Activated T-cell treated with anti-CD3 and anti-CD28 coated beads for 4 hours (primary cell): ENCODE measurements at places on chromosomes 5 and 9.

GRCh38 chr5:134143944-134144941, 29.8 kb downstream of the TCF7 start:
- no peak for DNase-seq

GRCh38 chr9:17863213-17863883, 284.5 kb downstream of the SH3GL2 start:
- no peak for DNase-seq

DNA sequence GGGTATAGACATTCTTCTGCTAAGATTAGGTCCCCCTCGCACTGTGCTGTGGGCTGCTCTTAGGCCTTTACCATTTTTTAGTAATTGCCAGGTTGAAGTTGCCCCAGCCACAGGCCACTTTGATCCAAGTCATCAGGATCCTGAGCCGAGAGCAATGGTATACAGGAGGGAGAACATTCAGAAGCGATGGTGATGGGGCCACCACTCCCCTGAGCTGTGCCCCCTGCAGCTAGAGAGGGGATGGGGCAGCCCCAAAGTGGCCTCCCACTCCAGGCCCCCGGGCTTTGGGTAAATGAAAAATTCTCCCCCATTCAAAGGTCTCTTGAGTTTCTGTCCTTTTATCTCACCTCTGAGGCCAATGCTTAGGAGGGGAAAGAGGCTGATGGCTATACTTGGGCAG, 59.4 kb downstream of the MACROH2A1 start:
- no peak for DNase-seq

- no peak for DNase-seq
Observed at GRCh38 chr9:77910194-77910621, 121.4 kb downstream of the GNAQ start.

DNA sequence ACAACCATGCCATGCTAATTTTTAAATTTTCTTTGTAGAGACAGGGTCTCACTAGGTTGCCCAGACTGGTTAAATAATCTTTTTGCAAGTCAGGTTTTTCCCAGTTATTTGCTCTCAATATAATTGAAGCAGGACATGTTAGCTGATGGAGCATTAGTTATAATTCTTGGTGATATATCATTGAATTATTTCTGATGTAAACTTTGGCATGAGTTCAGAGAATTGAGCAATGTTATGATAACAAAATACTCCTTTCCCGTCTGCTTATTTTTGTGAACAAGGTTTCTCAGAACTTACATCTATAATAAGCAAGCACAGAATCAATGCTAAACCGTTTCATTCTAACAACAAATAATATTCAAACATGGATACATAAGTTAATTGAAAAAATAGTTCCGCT, 37.8 kb downstream of the BHMT start:
- no peak for DNase-seq

GRCh38 chr5:143397302-143398052, 6.0 kb downstream of the NR3C1 start:
- DNase-seq, result no peak

DNA sequence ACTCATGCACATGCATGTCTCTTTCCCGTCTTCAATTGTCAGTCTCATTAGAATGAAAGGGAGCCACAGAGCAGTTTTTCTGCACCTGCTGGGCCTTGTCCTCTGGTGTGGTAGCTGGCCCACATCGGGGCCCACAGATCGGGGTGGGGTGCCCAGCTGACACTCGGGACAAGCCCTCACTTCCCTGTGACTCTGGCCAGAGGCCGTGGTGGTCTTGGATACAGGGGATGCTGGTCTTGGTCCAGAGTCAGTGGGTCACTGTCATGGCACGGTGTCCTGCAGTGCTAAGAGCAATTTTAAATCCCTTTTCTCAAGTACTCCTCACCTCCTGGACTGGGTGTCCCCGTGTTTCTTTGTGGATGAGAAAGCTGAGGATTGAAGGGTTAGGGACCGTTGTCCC, 193.2 kb downstream of the CACNA1B start:
- no peak for DNase-seq

- DNase-seq, result peak; percentile 59
Observed at GRCh38 chr9:127899128-127899943, at the start of gene ST6GALNAC6. TSS of gene ST6GALNAC6 (minus strand) at chr9:127899603. CDS start at chr9:127897981, 1,622 bp downstream.

GRCh38 chr5:37875051-37875787, 35.4 kb upstream of the GDNF start:
- DNase-seq, result no peak

GRCh38 chr9:89661391-89661949, 56.7 kb downstream of the GADD45G start:
- no peak for DNase-seq

- DNase-seq, result no peak
Observed at GRCh38 chr9:109588415-109588814, 90.3 kb upstream of the PTPN3 start.

DNA sequence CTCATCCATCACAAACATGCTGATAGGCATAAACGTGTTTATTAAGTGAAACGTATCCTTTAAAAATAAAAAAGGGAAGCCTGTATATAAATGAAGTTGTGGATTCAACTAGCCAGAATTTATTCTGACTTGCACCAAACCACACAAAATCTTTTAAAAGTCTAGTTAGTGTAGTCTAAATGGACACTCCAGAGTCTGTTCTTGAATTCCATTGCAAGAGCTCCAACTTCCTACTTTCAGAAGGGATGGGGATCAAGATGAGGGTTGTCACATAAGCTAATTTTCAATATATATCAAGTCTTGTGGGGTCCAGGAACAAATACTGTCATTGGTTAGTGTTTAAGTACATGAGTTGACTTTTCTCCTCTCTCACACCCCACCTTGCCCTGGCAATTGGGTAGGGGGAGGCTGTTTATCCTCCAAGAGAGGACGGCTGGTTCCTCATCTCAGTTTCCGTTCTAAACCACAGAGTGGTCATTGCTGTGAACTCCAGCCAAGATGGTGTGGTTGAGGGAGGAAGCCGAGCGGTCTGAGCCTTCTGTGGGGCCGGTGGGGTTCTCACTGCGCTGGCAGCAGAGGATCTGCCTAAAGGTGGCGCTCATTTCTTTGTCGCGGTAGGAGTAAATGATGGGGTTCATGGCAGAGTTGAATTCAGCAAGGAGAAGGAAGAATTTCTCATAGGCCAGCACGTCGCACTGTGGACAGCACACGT, 163.2 kb downstream of the LPAR1 start:
- no peak for DNase-seq

DNA sequence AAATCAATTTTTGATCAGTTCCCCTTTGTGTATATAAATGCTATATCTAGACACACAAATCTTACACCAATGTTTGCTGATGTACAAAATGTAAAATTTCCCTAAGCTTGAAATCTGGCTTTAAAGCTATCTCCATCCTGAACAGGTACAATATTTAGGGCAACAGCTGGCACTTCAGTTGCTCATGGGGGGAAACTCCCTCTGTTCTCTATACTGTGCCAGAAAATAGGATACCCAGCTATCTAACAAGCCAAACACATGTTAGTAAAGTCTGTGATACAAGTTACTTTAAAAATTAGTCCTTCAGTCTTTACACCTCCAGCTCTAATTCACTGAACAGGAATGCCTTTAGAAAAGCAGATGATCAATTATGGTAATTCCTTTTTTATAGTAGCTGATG, 191.8 kb downstream of the SLF1 start:
- no peak for DNase-seq

GRCh38 chr5:179488975-179489374, 61.4 kb upstream of the RUFY1 start:
- DNase-seq, result no peak

DNA sequence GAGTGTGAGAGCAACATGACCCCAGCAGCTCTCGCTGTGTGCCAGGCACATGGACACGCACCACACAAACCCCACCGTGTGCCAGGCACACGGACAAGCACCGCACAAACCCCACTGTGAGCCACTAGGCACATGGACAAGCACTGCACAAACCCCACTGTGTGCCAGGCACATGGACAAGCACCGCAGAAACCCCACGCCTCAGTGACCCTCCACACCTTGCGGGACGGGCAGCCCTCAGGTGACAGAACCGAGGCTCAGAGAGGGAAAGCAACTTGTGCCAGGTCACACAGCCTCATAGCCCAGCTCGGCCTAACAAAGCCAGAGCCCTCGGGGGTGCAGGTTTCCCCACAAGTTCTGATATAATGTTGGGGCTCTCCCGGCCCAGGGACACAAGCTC, 2.0 kb upstream of the GPSM1 start:
- DNase-seq, result no peak

GRCh38 chr5:179113143-179113530, 53.0 kb downstream of the ZNF354C start:
- DNase-seq, result no peak

GRCh38 chr9:128765499-128765898, 6.2 kb downstream of the ZER1 start:
- DNase-seq, result no peak

- DNase-seq, result peak; percentile 19
Observed at GRCh38 chr9:71765693-71766092, 2.6 kb downstream of the CEMIP2 start.

DNA sequence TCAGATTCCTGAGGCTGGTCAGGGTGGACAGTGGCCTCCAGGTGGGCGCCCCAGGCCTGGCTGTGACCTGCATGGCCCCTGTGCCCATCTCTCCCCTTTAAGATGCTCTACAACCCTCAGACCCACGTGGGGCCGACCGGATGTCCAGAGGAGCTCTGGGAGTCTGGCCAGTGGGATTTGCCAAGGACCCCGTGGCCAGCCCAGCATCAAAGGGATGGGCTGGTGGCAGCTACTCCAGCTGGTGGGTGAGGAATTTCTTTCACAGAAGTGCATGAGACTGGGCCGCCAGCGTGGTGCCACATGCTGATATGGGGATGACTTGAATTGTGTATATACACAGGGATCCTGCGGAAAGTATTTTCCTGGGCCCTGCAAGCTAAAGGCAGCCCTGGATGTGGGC, 94.7 kb upstream of the SARDH start:
- no peak for DNase-seq

DNA sequence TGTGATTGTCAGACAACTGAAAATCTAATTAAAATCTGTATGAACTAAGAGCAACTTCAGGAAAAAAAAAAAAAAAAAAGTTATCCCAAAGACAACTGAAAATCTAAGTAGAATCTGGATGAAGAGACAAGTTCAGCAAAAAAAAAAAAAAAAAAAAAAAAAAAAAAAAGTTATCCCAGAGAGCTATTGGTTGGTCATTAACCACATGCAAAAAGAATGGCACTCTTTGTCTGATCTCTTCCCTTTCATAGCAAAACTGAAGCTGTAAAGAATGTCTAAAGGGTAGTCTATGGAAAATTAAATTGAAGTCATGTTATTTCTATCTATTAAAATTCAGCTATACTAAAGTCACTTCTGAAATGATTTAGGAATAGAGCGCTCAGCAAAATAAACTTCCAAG, 32.9 kb downstream of the STRBP start:
- no peak for DNase-seq

GRCh38 chr5:176979669-176980068, 26.9 kb downstream of the UIMC1 start:
- DNase-seq, result no peak

- DNase-seq, result no peak
Observed at GRCh38 chr9:134495881-134496412, 145.7 kb upstream of the COL5A1 start.

DNA sequence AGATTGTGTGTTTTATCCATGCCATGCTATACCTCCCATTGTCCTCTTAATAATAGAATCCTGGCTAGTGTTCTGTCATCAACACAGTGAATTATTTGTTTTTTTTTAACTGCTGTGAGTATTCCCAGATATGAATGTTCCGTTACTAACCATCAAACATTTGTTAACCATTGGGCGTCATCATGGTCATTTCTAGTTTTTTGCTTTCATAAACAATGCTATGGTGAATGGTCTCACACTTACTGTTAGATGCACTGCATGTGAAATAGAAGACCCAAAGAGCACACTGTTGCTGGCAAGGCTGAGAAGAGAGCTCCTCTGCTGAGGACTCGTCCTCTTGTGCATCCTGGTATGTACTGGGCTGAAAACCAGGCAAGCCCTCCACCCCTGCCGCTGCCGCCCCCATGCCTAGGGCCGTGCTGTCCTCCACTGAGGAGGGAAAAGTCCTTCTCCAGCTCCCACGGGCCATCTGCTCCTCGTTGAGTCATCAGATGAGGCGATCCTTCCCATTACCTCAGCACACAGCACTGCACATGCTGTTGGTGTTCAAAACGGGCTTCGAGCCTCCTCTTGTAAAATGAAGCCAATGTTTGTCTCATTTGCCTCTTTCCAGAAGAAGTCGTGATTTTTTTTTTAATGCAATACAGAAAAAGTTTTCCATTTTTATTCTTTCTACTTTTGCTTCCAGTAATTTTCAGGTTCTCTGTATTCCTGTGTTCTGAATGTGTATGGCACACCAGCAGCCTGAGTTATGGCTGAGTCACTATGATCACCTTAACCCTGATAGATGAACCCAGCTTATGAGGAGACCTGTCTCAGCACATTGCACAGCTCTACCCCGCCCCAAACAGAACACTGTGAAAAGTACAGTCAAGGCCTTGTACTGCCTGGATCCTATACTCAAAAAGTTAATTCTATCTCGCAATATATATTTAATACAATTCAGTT, 219.0 kb downstream of the AOPEP start:
- DNase-seq, result no peak

DNA sequence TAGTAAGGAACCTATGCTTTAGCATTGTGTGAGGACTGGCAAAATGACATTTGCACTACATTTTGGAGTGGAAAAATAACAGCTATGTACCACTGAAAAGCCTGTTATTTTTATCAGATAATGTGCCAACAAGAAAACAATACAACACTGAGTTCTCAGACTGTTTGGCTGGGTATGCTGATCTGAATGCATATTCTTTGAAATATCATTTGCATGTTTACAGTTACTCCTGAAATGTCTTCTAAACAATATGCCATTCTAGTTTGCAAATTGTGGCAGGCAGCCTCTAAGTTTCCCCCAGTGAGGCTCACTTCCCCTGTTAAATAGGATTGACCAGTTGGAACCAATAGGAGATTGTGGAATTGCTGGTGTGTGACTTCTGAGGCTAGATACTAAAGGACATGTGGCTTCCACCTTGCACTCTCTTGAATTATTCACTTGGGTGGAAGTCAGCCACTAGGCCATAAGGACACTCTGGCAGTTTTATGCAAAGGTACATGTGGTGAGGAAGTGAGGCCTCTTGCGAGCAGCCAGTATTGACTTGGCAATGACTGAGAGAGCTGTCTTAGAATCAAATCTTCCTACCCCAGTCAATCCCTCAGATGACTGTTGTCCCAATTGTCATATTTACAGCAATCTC, 250.4 kb upstream of the PCSK5 start:
- no peak for DNase-seq
